SJSA1 (cell line): ENCODE measurements at places on chromosomes 2 and 18. TPM values are rescaled to one million over a fixed set of nuclear protein-coding genes. Genes with fewer than 3 reads are reported as not detected.

NMUR1 gene
- total RNA-seq: 0.21 and 1.0 TPM in 2 replicates

NYAP2 gene
- total RNA-seq: not detected in 2 replicates

ANKRD53 gene
- total RNA-seq: not detected in 2 replicates

KLHL41 gene
- 0.24 TPM in 1 of 2 replicates, not detected in the other for total RNA-seq

GRCh38 chr2:819121-819520 is 131.5 kb upstream of the SNTG2 start:
- H3K27me3 ChIP-seq: no peaks in the 10 kb centered on the region
- no peak for DNase-seq
- no peaks in the 10 kb centered on the region for H3K4me1 ChIP-seq

DNA sequence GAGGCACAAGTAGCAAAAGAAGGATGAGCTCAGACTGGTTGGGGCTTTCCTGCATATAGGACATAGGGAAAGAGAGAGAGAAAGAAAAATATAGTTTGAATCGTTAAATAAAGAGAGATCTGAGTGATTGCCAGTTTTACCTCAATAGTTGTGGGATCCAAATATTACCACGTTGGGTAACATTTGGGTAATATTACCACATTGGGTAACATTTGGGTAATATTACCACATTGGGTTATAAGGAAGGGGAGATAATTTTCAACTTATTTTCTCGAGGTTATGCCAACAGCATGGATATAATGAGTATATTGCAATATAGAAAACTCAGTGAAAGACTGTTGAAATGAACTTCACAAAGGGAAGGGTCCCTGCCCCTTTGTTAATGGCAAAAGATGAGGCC is 20.7 kb downstream of the SP140 start:
- H3K36me3 ChIP-seq: no peaks in the 10 kb centered on the region
- H3K27ac ChIP-seq: no peak overlapping the region
- H3K27me3 ChIP-seq: 0 out of 2 replicates have a peak, but pooled peaks cover 6% of the 10 kb centered on the region
- DNase-seq: no peak
- H3K4me1 ChIP-seq: no peaks in the 10 kb centered on the region
- no peak overlapping the region for H3K4me3 ChIP-seq

GRCh38 chr18:48022531-48023329 is 92.3 kb upstream of the SMAD2 start:
- no peak overlapping the region for H3K27ac ChIP-seq
- peaks cover 8% of the 10 kb centered on the region; the same call in 1 of the 2 replicates for H3K27me3 ChIP-seq
- no peak overlapping the region for H3K4me3 ChIP-seq
- H3K36me3 ChIP-seq: no peaks in the 10 kb centered on the region
- no peak for DNase-seq
- peaks cover 15% of the 10 kb centered on the region for H3K4me1 ChIP-seq

DNA sequence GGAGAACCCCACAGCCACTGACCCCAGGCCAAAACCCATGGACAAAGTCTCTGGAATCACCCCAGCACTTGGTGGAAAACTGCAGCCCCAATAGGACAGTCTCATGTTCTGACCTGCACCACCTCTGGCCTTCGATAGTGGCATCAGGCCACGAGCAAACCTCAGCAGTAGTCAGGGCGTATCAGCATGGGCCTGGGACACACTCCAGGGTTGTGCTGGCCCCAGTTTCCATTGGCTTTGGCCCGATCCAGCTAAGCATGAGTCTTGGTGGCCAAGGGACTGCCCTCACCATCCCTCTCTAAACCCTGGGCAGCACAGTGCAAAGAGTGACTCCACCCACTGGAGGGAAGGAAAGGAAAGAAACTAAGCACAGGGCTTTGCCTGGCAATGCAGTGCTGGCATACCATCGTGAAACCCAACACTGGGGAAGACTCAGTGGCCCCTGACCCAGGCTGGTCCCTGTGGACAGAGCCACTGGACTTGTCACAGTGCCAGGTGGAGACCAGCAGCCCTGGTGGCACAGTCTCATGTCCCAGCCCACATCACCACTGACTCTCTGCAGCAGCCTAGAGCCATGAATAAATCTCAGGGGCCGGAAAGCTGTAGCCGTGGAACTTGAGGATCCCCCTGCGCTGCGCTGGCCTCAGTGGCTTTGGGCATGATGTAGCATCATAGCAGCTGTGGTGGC is 46.3 kb downstream of the ZNF519 start:
- no peak overlapping the region for H3K27ac ChIP-seq
- H3K4me3 ChIP-seq: no peak overlapping the region
- no peak for DNase-seq
- H3K27me3 ChIP-seq: no peaks in the 10 kb centered on the region
- no peaks in the 10 kb centered on the region for H3K36me3 ChIP-seq

GRCh38 chr2:223976635-223977226 is 19.5 kb downstream of the MRPL44 start:
- H3K27me3 ChIP-seq: no peaks in the 10 kb centered on the region
- H3K4me1 ChIP-seq: peaks cover 36% of the 10 kb centered on the region
- peak overlapping the region; percentile 41; the same call in 1 of the 2 replicates for H3K27ac ChIP-seq
- peaks cover 18% of the 10 kb centered on the region for H3K36me3 ChIP-seq
- no peak overlapping the region for H3K4me3 ChIP-seq

- no peak for DNase-seq
- H3K27me3 ChIP-seq: no peaks in the 10 kb centered on the region
- peaks cover 25% of the 10 kb centered on the region for H3K4me1 ChIP-seq
- H3K27ac ChIP-seq: peak overlapping the region; percentile 97
- H3K36me3 ChIP-seq: no peaks in the 10 kb centered on the region
- H3K4me3 ChIP-seq: no peak overlapping the region
Measured at GRCh38 chr2:196112418-196113034, 43.9 kb upstream of the DNAH7 start.

- peaks cover 44% of the 10 kb centered on the region for H3K4me1 ChIP-seq
- H3K4me3 ChIP-seq: no peak overlapping the region
- H3K27me3 ChIP-seq: no peaks in the 10 kb centered on the region
- peak; percentile 86 for DNase-seq
- peak overlapping the region; percentile 99 for H3K27ac ChIP-seq
Measured at GRCh38 chr2:201149064-201149820, 33.3 kb downstream of the CFLAR start.

DNA sequence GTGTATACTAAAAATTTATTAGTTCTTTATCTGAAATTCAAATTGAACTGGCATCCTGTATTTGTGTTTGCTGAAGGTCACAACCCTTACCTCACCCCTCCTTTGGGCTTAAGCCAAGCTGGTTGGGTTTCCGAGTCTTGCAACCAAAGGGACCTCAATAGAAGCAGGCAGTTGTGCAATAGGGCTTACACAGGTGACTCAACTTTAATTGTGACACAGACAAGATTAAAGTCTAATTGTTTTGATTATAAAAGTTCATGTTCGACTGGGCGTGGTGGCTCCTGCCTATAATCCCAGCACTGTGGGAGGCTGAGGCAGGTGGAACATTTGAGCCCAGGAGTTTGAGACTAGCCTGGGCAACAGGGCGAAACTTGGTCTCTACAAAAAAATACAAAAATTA is 71.5 kb downstream of the RAB31 start:
- H3K4me3 ChIP-seq: no peak overlapping the region
- no peak for DNase-seq
- peaks cover 16% of the 10 kb centered on the region for H3K36me3 ChIP-seq
